ENCODE measurements at places on chromosomes 12 and 14.

GRCh38 chr14:41749429-41749828 is 142.8 kb downstream of the LRFN5 start:
- DNase-seq, result peak; percentile 76

- DNase-seq, result no peak
These were observed 77.9 kb downstream of the NPAS3 start for GRCh38 chr14:33016613-33017012.

DNA sequence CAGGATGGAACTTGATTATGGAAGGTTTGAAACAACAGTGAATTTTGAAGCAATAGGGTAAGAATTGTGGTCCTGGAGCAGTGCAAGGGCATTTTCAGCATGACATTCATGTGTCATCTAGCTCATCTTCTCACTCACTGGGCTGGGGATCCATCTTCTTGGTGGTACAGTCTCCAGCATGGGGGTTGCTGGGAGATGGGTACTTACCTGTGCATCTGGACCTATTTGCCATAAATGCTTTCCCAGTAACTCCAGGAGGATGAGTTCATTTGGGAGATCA is 7.2 kb downstream of the HSP90AA1 start:
- DNase-seq, result no peak

DNA sequence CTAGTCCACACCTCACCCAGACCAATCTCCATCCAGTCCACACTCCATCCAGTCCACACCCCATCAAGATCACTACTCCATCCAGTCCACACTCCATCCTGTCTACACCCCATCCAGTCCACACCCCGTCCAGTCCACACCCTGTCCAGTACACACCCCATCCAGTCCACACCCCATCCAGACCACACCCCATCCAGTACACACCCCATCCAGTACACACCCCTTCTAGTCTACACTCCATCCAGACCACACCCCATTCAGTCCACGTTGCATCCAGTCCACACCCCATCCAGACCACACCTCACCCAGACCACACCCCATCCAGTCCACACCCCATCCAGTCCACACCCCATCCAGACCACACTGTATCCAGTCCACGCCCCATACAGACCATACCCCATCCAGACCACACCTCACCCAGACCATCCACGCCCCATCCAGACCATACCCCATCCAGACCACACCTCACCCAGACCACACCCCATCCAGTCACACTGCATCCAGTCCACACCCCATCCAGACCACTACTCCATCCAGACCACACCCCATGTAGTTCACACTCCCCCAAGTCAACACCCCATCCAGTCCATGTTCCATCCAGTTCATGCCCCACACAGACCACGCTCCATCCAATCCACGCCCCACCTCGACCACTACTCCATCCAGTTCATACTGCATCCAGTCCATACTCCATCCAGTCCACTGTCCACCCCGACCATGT is 116.6 kb upstream of the RTL1 start:
- no peak for DNase-seq
